ENCODE measurements at places on chromosomes 6 and 20.
A peak's percentile ranks its signal among the peaks of the same experiment; 100 is the strongest.

GRCh38 chr6:78995346-78995745, 82.7 kb downstream of the PHIP start:
- DNase-seq, result no peak

- no peak for DNase-seq
Observed at GRCh38 chr6:50143011-50143719, 93.4 kb upstream of the DEFB112 start.

DNA sequence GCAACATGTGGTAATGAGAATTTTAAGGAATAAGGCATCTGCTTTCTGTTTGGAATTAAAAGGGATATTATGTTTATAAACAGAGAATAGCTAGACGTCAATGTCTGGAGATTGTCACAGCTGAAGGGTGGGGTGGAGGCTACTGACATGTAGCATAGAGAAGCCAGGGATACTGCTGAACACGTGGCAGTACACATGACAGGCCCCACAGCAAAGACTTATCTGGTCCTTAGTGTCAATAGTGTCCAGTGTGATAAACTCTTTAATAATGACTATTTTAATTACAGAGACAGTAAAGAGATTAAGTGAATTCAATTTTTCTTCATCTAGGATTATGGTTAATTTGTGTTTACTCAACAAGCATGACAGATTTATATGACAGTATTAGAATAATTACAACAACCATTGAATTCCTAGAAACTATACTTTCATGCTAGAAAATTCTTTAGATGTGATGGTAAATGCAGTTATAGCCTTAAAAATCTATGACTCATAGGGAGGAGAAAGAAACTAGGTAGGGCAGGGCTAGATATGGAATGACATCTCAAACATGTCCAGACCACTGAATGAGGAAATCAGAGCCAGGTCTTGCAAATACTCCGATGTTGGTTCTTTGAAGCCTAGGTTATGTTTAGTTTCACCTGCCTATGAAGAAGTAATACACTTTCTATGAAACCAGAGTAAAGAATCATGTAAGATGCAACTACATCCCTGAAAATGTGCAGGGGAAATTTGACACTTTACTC, 399.5 kb downstream of the PHF3 start:
- no peak for DNase-seq

DNA sequence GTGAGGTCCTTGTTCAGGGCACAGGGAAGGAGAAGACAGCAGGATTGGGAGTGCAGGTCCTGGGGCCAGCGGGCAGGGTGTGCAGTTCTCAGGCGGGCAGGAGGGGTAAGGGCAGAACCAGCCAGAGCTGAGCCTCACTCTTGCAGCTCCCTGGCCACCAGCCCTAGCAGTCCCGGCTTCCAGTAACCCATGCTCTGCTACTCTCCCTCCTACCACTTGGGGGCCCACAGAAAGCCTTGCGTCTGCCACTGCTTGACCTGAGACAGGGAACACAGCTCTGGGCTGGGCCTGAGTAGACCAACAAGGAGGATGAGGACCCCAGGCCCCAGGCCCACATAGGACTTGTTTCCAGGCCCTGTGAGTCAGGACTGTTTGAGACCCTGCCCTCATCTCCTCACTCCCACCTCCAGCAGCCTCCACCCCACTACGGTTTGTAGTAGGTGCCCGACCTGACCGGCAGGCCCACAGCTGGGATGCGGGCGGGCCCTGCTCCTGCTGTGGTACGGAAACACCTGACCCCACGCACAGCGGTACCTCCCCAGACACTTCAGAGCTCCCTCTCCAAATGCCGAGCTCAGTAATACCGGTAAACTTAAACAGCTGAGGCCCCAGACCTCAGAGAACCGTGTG, 39.2 kb downstream of the KCNK5 start:
- DNase-seq, result no peak

- no peak for DNase-seq
Observed at GRCh38 chr6:4281341-4282293, 146.2 kb upstream of the ECI2 start.

DNA sequence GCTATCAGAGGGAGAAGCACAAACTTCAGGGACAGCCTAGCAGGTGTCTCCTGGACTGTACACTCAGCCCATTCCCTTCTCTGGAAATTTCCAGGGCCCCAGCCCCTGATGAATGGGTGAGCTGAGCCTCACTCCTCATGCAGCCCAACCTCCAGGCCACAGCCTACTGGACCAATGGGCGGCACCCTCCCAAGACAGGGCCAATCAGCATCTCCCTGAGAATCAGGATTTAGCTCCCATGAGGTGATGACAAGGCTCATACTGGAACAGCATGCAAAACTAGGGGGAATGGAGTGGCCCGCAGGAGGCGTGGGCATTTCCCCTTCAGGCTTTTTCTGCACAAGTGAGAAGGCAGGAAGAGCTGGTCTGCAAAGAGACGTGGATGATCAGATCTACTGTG, 29.0 kb downstream of the NFATC2 start:
- no peak for DNase-seq

- DNase-seq, result no peak
Observed at GRCh38 chr6:46453741-46454316, 37.4 kb downstream of the RCAN2 start.

DNA sequence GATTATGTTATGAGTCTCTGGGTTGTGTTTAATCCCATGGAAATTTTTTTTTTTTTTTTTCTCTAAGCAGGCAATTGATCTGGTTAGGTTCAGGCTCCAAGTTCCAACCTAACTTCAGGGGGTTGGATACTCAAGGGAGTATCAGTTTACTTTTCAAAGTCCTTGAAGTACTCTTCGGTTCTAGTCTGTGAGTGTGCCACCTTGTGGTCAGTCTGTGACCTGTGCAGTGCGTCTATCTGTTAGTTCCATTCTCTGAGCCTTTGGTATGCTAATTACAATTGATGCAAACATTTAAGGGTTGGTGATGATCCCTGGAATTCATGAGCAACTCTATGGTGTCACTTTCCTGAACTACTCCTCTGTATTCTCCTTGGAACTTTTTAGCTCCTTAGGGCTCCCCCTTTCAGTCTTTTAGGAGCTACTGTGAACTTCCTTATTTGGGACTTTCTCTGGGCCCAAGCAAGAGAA, 342.0 kb downstream of the SOX4 start:
- DNase-seq, result no peak

GRCh38 chr6:149766156-149766769, 16.7 kb downstream of the PCMT1 start:
- DNase-seq, result no peak

- no peak for DNase-seq
Observed at GRCh38 chr6:72260489-72260888, 361.4 kb upstream of the KCNQ5 start.

DNA sequence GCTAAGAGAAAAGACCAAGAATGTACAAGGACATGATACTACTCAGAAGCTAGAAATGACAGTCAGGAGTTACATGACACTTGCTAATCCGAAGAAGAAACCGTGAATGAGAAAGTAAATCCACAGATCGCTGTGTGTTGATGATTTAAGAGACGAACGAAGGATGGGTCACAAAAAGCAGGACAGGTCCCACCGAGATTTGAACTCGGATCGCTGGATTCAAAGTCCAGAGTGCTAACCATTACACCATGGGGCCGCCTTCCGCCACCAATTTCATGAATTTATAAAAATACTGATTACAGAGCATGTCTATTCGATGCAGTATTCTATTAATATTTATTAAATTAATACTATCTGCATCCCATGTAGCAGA, 54.0 kb upstream of the BTN3A2 start:
- peak; percentile 40 for DNase-seq

DNA sequence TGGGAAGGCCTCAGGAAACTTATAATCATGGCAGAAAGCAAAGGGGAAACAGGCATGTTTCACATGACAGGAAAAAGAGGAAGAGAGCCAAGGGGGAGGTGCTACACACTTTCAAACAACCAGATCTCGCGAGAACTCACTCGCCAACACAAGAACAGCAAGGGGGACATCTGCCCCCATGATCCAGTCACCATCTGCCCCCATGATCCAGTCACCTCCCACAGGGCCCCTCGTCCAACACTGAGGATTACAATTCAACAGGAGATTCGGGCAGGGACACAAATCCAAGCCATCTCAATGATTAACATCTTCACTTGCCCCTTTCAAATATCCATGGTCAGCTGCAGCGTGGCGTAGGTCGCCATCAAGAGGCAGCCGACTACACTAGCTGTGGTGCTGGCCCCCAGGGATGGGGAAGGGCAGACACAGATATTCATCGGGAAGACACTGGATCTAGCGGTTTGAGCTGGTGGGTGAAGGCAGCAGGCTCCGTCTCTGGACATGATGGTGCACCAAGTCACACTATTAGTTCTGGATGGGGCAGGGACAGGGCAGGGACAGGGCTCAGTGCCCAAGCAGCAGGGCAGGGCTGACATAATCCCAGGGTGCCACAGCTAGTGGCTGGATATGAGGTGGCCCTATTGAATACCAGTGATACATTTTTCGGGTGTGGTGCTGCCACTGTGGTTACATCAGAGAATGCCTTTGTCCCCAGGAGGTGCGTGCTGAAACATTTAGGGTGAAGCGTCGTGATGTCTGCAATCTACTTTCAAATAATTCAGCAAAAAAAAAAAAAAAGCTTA, 31.6 kb downstream of the TUBB2B start:
- no peak for DNase-seq

DNA sequence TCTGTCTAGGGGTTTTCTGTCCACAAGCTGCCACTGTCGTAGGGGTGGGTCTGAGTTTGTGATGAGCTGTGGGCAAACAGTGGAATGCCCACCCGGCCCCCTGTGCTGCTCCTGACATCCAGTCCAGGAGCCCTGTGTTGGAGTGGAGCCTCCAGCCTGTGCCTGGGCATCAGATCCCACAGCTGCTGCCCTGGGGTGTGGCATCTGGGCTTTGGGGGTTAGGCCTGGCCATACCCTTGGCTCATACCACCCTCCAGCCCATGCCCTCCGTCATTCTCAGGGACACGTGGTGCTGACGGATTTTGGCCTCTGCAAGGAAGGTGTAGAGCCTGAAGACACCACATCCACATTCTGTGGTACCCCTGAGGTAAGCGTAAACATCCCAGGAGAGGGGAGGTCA, 12.9 kb downstream of the SGK2 start:
- no peak for DNase-seq

GRCh38 chr6:150345781-150346180, 23.0 kb upstream of the IYD start:
- no peak for DNase-seq

DNA sequence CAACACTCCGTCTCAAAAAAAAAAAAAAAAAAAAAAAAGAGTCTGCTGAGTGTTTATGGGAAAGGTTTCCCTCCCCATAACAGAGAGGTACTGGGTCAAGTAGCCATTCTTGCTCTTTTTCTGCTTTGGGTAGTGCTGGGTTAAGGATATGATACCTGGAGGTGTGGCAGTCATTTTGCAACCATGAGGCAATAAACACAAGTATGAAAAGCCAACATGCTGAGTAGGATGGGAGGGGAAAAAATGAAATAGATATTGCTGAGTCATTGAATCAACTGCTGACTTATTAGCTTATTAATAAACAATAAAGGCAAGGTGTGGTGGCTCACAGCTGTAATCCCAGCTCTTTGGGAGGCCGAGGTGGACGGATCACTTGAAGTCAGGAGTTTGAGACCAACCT, 2.3 kb upstream of the TOMM34 start:
- no peak for DNase-seq

DNA sequence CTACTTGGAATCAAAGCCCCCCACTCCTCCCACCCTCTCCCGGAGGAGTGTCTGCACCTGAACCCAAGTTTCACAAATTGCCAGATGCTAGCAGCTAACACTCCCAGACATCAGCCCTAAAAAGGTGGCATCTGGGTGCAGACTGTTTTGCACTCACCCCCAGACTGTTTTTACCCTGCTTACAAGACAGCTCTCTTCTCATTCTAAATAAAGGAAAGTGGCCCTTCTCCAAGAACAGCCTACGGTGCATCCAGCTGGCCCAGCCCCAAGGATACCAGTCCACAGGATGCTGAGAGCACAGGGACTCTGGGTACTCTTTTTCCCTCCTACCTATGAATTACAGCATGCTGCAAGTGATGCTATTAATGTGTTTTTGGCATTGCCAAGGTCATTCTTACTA, 842.0 kb upstream of the FLRT3 start:
- no peak for DNase-seq

GRCh38 chr6:166336847-166337246, 5.5 kb downstream of the SFT2D1 start:
- no peak for DNase-seq

- DNase-seq, result no peak
Observed at GRCh38 chr20:61789329-61789728, 276.4 kb downstream of the TAF4 start.

GRCh38 chr20:33372993-33373441, 28.3 kb downstream of the CDK5RAP1 start:
- no peak for DNase-seq

DNA sequence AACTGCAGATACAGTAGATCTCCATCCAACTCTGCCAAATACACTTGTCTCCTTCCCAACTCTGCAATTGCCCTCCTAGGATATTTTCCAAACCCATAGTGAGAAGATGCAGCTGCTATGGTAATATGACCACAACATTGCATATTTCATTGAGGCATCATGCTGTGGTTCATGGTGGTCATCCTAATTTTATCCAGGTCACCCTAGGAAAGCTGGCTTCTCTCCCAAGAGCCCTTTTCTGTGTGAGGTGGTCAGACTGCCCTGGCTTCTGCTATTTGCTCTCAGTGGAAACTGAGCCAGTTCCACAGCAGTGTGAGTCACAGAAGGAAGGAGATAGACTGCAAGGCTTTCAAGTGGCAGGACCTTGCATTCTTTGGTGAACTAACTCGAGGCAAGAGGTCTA, 5.5 kb downstream of the OGFRL1 start:
- no peak for DNase-seq

- DNase-seq, result no peak
Observed at GRCh38 chr6:118571121-118571520, 23.0 kb downstream of the PLN start.

- DNase-seq, result no peak
Observed at GRCh38 chr20:14955399-14955798, 618.0 kb upstream of the FLRT3 start.

- DNase-seq, result no peak
Observed at GRCh38 chr6:108744996-108745395, 103.2 kb upstream of the ARMC2 start.

DNA sequence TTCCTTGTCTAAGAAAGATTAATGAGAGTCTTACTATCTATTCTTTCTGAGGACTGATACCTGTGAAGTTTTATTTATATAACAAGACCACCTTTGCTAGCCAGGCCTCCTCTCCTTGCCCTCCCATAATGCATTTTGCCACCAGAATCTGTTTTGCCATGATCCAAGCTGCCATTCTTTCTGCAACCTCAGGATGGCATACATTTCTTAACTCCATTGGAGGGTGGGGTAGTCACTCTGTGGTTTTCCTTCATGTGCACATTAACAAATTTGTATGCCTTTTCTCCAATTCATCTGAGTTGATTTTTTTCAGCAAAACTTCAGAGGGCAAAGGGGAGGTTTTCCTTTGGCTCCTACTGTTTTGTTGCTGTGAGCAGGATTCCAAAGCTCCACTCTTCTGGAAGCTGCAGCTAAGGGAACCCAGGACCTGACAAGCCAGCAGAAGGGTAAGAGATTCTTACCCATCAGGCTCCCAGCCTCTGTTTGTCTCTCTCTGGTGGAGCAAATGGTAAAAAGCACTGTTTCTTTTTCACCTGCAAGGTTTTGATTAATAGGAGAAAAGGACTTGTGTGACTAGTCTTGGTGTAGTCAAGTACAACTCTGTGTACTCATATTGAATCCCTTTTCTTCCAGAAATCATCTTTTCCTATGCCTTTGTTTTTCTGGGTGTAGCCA, 26.2 kb upstream of the ENPP4 start:
- DNase-seq, result no peak

- DNase-seq, result no peak
Observed at GRCh38 chr6:147676495-147677199, 168.2 kb downstream of the SAMD5 start.

GRCh38 chr20:48238781-48239180, 453.5 kb upstream of the SULF2 start:
- DNase-seq, result no peak

- DNase-seq, result no peak
Observed at GRCh38 chr6:84777888-84778287, 13.5 kb upstream of the TBX18 start.
